ENCODE measurements at places on chromosomes 7 and 10.

DNA sequence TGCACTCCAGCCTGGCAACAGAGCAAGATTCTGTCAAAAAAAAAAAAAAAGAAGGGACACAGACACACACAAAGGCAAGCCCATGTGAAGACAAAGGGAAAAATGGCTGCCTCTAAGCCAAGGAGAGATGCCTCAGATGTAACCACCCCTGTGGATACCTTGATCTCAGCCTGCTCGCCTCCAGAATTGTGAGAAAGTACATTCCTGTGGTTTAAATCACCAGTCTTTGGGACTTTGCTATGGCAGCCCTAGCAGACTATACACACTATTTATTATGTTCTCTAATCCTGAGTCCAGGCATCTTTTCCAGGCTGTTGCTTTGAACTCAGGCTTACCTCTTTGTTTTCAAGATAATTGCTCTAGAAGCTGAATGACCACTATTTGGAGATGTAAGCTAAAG is 494.3 kb downstream of the GALNT17 start:
- DNase-seq = no peak

GRCh38 chr10:130483691-130484467 is 347.7 kb downstream of the GLRX3 start:
- peak; percentile 28 for DNase-seq

GRCh38 chr10:86849181-86849894 is 92.9 kb downstream of the BMPR1A start:
- no peak for DNase-seq

DNA sequence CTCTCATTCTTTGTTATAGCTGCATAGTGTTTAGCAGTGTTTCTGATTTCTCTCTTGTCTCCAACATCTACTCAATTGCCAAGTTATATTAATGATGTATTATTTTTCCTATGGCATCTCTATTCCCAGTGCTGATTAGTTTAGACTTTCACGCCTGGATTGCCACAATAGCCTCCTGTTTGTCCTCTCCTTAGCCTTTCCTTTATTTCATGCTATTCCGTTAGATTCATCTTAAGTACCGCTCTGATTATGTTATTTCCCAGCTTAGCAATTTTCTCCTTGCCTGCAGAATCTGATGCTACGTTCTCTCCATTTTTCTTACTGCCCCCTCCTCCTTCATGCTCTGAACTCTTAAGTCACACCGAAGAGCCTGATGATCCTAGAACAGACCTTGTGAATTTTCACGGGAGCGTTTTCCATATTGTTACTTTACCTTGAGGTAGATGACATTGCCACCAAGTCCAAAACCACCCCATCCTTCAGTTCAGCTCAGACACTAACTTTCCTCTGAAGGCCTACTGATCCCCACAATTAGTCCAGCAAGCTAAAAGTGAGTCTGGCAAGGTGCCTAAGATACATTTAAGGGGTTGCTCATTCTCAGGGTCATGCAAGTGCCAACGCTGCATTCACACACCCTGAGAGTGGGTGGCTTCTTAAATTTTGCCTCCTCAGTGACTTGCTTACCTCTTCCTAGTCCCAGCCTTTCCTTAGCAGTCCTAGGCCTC is 6.6 kb upstream of the NRF1 start:
- DNase-seq = no peak

- no peak for DNase-seq
These were observed 7.6 kb downstream of the TMEM184A start for GRCh38 chr7:1548438-1548831.

DNA sequence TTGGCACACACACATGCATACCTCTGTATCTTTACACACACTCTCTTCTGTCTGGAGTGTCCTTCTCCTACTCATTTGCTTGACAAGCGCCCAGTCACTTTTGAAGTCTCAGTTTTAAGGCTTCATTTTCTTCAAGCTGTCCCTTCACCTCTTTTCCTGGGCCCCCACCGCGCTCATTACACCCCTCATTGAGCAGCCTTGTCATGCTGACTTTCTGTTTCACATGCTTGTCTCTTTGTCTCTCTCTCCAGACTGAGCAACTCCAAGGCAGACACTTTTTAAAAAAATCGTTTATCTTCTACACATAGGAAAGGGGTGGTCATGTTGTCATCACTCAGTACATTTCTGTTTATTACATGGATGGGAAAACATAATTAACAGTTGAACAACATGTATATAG is 225.2 kb upstream of the FZD1 start:
- no peak for DNase-seq

GRCh38 chr7:26185131-26185843 is 15.3 kb downstream of the HNRNPA2B1 start:
- no peak for DNase-seq
